T-cell (primary cell): ENCODE measurements at places on chromosomes 7 and 10.

GRCh38 chr7:141593134-141593533 lies 41.9 kb downstream of the AGK start:
- DNase-seq: no peak

- DNase-seq: no peak
Measured at GRCh38 chr10:123748711-123749110, 82.6 kb downstream of the GPR26 start.

DNA sequence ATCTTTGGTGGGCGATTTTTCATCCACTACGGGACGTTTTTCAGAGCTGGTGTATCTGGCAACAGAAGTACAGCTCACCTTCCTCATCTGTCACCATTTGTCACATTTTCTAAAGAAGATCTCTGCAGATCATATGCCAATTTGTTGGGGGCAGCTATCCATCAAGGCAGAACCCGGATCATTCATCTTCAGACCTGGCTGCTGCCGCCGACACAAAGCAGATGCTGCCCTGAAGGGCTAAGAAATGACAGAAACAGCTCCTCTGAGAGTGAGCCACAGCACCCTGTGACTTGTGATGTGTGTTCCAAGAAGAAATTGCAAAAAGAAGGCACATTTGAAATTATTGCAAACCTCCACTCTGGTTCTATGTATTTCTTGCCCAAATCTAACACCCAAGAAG lies 290.9 kb downstream of the GFRA1 start:
- no peak for DNase-seq

- no peak for DNase-seq
Measured at GRCh38 chr10:116676633-116677032, 55.9 kb downstream of the PNLIPRP2 start.

GRCh38 chr10:79023240-79024162 lies 45.3 kb upstream of the ZMIZ1 start:
- no peak for DNase-seq

- DNase-seq: no peak
Measured at GRCh38 chr10:107104026-107104652, 60.4 kb downstream of the SORCS1 start.

DNA sequence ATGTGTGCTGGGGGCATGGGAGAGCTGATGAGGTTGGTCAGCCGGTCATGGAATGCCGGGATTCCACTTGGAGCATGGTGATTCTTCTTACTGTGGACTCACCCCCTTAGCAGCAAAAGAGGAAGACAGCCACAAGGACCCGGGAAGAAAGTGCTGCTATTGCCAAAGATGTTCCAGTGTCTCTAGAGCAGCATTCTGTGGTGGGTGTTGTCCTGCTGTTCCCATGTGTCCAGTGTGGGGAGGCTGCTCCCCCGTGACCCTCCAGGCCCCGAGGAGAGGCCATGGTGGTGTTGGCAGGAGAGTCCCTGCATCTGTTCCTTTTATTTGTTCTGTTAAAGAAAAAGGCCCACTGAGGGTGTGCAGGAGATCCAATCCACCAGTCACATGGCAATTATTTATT lies 499.4 kb downstream of the RPS24 start:
- DNase-seq: no peak

- DNase-seq: no peak
Measured at GRCh38 chr7:155870334-155871180, 58.3 kb upstream of the SHH start.
